GM23338 (cell line): ENCODE measurements at places on chromosomes 7 and 10. TPM values are rescaled to one million over a fixed set of nuclear protein-coding genes. Genes with fewer than 3 reads are reported as not detected.

DNA sequence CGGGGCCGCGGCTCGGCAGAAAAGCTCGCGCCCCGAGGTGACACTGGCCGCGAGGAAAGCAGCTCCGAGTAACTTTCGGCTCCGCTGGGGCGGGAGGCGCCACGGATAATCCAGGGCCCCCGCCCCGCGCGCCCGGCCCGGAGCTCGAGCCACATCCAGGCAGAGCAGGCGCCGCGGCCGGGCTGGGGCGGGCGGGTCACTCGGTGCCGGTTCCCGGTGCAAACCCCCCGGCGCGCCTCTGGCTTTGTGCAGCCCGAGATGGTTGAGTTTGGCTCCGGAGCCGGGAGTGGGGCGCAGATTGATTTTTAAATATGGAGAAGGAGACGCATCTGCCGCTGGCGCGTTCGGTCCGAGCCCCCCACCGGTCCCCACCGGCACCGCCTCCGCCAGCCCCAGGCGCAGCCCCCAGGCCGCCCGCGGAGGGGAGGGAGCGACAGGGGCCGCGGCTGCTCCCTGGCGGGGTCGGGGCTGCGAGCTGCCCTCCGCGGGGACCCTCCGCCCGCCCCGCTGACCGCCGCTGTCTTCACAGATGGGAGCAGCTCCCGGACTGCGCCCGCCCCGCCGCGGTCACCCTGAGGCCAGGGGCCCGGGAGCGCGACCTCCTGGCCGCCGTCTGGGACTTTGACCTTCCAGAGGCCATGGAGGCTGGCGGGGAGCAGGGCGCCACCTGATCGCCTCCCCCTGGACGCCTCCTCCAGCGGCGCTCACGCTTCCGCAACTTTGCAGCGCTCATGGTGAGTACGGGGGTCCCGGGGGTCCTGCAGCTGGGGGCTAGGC lies 643 bp downstream of the ADGRA1 start:
- no peak for DNase-seq

- no peak for DNase-seq
Observed at GRCh38 chr10:74113546-74113945, 37.1 kb downstream of the AP3M1 start.

- no peak for DNase-seq
Observed at GRCh38 chr10:112857493-112857892, 92.6 kb upstream of the TCF7L2 start.

DNA sequence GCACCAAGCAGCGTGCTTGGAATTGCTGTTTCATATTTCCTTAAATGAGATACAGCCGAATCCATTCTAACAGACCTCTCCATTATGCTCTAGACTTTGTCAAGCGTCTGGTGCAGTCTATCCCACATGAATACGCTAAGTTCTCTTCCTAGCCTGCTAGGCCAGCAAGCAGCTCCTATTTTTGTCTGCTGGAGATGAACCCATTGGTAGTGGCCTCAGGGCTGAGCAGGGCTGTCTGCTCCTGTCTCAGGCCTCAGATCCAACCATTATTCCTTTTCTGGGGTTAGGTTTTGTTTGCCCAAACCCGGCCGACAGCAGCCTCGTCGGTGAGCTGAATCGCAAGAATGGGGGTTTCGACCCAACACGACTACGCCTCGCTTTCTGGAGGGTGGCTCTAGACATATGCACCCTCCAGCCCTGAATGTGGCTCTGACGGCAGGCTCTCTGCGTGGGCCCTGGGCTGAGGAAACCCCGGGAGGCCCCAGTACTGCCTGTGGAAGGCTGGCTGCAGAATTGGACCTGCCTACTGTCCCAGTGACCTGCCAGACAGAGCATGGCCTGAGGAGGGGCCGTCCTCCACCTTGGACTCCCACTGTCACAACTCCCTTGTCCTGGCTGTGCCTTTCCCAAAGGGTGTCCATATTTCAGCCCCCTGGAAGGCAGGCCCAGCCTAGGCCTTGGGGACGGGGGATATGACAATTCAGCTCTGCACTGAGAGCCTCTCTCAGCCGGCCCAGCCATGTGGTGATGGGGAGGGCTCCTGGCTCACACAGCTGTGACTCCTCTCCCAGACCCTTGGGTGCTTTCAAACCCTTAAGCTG lies 267.9 kb upstream of the TCERG1L start:
- DNase-seq = no peak

DNA sequence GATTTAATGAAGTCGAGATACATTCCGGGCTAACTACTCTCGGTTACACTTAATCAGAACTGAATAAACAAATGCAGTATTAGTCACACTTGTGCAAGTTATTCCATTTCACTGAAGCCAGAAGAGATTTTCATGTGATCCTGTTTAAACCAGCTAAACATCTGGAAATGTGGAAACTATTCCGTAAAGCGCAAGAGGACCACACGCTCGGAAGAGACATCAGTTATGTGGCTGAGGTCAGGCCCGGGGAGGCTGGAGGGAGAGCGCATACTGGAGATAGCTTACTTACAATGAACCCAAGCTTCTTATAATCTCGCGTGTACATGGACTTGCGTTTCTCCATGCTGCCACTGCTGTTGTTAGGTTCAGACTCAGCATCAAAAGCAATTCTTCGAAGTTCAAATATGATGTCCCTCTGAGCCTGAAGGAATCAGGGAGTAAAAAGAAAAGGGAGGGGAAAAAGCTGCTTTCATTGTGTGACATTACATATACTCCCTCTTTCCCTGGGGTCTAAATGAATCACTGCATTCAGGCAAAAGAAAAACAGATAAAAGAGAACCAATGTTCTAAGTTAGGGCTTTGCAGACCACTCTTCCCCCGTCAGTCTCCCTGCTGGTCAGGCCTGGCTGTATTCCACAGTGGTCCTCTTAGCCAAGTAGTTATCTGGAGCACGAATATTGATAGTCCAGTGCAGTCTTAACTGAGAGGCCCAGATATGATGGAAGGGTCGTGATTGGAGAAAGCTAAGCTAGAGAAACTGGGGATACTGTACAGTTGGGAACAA lies 237.4 kb downstream of the ELMO1 start:
- no peak for DNase-seq

DNA sequence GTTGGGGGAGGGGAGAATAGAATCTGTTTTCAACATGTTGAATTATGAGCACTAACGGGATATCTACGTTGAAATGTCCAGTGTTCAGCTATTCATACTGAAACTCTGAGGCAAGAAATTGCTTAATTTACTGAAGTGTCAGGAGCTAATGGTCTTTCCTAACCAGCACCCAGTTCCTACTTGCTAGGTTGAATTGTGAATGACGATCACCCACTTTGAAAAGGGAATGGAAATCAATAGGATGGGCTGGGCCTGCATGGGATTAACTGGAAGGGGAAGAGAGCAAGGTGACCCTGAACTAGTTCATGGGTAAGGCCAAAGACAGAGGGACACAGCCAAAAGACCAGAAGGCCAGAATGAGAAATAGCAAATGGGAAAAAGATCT lies 51.3 kb downstream of the HIPK2 start:
- no peak for DNase-seq

DNA sequence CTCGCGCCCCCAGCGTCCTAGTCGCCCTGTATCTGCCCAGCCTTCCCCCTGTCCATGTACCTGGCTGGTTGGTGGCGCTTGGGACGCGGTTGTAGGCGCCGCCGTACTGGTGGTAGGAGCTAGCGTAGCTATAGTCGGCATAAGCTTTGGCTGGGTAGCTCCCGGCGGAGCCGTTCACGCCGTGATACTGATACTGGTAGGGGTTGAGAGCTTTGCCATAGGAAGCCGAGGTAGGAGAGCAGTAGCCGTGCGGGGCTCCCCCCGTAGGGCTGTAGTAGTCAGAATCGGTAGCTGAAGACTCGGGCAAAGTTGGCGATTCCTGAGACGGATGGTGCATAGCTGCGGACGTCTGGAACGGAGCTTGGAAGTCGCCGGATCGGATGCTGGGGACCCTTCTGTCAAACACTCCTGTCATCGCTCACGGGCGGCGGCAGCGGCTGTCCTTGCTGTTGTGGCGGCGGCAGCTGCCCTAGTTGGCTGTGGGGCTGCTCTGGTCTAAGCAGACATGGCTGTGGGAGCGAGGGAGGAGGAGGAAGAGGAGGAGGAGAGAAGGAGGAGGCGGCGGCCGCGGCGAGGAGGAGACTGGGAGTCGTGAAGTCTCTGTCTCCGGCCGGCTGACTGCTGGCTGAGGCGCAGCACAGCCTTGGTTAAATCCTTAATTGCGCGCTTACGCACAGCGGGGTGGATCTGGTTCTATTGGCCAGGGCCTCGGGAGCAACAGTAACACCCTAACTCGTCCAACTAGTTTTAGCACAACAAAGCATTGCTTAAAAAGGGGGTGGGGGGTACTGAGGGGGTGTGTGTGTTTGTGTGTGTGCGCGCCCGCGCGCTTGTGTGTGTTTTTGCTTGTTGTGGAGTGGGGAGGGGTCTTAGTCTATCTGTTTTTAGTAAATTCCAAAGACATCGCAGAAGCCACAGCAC lies at the start of gene DLX5:
Gene DLX5 (minus strand): TSS at position 623 of the 921 bp plus-strand sequence. CDS start 208 bp downstream, at position 415.
- DNase-seq = peak; percentile 95

GRCh38 chr7:15594461-15594860 lies 32.6 kb upstream of the AGMO start:
- no peak for DNase-seq

DNA sequence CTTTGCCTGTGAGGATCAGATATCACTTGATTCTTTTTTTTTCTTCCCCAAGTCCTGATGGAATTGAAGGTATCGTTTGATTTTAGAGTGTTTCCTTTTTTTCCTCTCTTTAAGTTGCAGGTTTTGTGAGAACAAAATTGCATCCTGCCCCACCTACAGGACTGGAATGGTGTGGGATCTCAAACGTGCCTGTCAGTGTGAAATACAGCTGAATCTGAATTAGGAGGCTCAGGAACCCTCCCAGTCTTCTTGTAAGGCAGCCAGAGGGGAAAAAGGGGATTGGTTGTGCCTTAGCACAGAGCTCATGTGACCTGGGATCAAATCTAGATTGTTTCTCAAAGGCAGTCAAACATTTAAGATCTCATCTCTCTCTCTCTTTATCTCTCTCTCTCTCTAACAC lies 32.7 kb upstream of the KLHL7 start:
- peak; percentile 63 for DNase-seq

Gene PRSS37
- total RNA-seq = not detected in 2 replicates

Gene TMEM213
- total RNA-seq = 0.08 TPM in 1 of 2 replicates, not detected in the other

Gene AGAP4
- total RNA-seq = 15.3 and 21.5 TPM in 2 replicates

Gene AFAP1L2
- total RNA-seq = 6.5 and 7.3 TPM in 2 replicates

Gene CALML5
- total RNA-seq = 0.27 TPM in 1 of 2 replicates, not detected in the other
